ENCODE measurements at places on chromosomes 16 and 17. TPM values are rescaled to one million over a fixed set of nuclear protein-coding genes. Genes with fewer than 3 reads are reported as not detected.

Gene KIF2B
- polyA plus RNA-seq: not detected

Gene MYH1
- not detected for polyA plus RNA-seq

Gene YBX2
- 5.3 TPM for polyA plus RNA-seq

Gene ABCA5
- 23.3 TPM for polyA plus RNA-seq
